ENCODE measurements at places on chromosomes 12 and 14. TPM values are rescaled to one million over a fixed set of nuclear protein-coding genes. Genes with fewer than 3 reads are reported as not detected.
A peak's percentile ranks its signal among the peaks of the same experiment; 100 is the strongest.

DNA sequence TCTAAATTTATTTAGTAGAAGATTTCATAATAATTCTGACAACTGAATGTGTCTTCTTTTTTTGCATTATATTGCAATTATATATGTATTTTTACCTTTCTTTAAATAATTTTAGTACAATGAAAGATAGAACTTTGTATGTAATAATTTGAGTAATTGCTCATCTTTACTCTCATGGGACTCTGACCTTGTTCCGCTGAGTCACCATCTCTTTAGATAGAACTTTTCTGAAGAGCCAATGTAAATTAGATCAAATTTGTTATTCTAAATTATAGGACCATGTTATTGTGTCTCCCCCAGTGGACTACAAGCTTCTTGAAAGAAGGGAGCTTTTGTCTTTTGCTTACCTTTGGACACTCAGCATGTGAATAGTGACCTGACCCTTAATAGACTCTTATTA, 96.1 kb downstream of the TRHDE start:
- no peaks in the 10 kb centered on the region for H3K4me1 ChIP-seq
- no peaks in the 10 kb centered on the region for H3K27me3 ChIP-seq
- H3K27ac ChIP-seq = no peak overlapping the region
- H3K4me3 ChIP-seq = no peak overlapping the region
- H3K36me3 ChIP-seq = no peaks in the 10 kb centered on the region
- DNase-seq = no peak

Gene PRH1
- 7.9 TPM for total RNA-seq

Gene KRT83
- not detected for total RNA-seq

- no peaks in the 10 kb centered on the region for H3K27me3 ChIP-seq
- H3K36me3 ChIP-seq = no peaks in the 10 kb centered on the region
- peaks cover 8% of the 10 kb centered on the region for H3K4me1 ChIP-seq
Measured at GRCh38 chr14:61355892-61356325, 34.5 kb downstream of the PRKCH start.

Gene MBD6
- total RNA-seq = 58.5 TPM

- no peak overlapping the region for H3K4me3 ChIP-seq
- no peaks in the 10 kb centered on the region for H3K36me3 ChIP-seq
- no peak for DNase-seq
- H3K27ac ChIP-seq = no peak overlapping the region
Measured at GRCh38 chr14:66360366-66360926, 125.7 kb upstream of the CCDC196 start.

Gene CLEC2A
- total RNA-seq = 0.84 TPM

Gene C1S
- total RNA-seq = 6.2 TPM

Gene OR10A7
- not detected for total RNA-seq

Gene FZD10
- not detected for total RNA-seq

DNA sequence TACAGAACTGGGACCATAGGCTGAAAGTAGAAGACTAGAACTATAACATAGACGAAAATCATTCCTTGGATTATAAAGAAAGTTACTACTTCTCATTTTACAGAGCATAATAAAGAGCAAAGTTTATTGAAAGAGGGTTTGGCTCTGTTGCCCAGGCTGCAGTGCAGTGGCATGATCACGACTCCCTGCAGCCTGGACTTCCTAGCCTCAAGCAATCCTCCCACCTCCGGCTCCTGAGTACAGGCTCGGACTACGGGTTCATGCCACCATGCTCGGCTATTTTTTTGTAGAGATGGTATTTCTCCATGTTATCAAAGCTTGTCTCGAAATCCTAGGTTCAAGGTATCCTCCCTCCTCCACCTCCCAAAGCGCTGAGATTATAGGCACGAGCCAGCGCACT, 190.1 kb upstream of the FOXG1 start:
- no peak overlapping the region for H3K27ac ChIP-seq
- H3K4me3 ChIP-seq = no peak overlapping the region
- H3K27me3 ChIP-seq = no peaks in the 10 kb centered on the region
- peaks cover 8% of the 10 kb centered on the region for H3K4me1 ChIP-seq
- no peak for DNase-seq
- H3K36me3 ChIP-seq = no peaks in the 10 kb centered on the region

DNA sequence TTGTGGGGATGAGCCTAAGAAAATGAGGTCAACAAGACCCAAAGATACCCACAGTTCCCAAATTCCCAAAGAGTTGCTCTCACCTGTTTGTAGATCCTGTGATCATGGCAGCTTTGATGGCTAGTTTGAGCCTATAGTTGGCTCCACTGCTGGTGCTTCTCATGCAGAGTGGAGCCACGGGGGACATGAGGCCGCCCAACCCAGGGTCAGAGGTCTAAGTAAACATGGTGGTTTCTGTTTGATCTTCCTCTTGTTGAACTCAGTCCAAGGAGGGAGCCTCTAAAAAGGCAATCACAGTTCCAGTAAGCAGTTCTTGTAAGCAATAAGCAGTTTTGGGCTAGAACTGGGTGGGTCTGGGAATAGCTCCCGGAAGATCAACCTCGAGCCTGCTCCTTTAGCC, 125.6 kb upstream of the DHRS4 start:
- DNase-seq = no peak
- no peaks in the 10 kb centered on the region for H3K36me3 ChIP-seq
- no peak overlapping the region for H3K4me3 ChIP-seq
- no peaks in the 10 kb centered on the region for H3K27me3 ChIP-seq

Gene CBX5
- 111 TPM for total RNA-seq

DNA sequence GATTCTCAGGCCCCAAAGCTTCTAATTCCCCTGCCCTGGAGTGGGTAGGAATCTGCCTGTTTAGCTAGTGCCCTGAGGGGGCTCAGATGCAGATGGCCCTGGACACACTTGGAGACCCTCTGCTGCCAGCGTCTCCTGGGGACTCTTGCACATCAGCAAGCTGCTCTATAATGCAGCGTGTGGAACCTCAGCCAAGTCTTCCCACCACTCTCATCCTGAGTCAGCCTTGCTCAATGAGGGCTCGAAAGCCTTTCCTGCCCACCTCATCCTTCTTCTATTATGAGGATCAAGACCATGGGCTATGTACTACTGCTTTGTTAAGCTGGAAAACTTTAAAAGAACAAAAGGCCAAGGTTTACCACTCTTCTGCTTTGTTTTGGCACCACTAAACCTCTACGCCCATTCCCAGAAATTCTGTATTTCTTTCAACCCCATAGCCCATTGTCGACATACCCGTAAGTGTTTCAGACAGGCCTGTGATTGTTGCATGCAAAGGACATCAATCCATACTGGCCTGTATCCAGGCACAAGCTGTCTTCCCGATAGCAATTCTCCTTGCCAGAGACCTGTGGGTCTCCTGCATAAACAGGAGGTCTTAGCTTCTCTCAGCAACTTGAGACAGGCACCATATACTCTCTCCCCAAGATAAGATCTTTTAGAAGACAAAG, 246.9 kb downstream of the DPF3 start:
- peaks cover 55% of the 10 kb centered on the region for H3K4me1 ChIP-seq
- H3K27ac ChIP-seq = peak overlapping the region; percentile 54
- H3K4me3 ChIP-seq = no peak overlapping the region
- DNase-seq = peak; percentile 90

DNA sequence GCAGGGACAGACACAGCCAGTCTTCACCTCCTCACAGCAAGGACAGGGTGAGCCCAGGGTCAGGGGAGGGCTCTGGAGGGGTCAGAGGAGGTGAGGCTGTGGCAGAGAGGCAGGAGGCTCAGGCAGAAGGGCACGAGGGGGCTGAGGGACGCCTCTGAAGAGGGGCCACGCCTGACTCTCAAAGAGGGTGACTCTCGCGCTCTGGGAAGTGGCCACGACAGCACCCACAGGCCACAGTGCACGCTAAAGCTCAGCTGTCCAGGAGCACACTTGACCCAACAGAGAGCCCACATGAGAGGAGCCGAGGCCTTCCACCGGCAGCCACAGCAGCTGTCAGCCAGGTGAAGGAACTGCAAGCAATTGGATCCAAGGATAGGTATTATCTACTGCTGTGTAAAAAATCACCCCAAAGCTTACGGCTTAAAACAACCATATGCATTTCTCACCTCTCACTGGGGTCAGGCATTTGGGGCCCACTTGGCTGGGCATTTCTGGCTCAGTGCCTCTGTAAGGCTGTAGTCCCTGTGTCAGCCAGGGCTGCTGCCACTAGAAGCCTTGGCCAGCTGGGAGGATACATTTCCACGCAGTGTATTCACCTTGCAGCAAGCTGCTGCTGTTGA, 27.8 kb downstream of the SLC6A12 start:
- no peak overlapping the region for H3K4me3 ChIP-seq
- H3K4me1 ChIP-seq = peaks cover 14% of the 10 kb centered on the region
- no peaks in the 10 kb centered on the region for H3K36me3 ChIP-seq
- no peaks in the 10 kb centered on the region for H3K27me3 ChIP-seq

Gene MIPOL1
- total RNA-seq = 11.9 TPM

DNA sequence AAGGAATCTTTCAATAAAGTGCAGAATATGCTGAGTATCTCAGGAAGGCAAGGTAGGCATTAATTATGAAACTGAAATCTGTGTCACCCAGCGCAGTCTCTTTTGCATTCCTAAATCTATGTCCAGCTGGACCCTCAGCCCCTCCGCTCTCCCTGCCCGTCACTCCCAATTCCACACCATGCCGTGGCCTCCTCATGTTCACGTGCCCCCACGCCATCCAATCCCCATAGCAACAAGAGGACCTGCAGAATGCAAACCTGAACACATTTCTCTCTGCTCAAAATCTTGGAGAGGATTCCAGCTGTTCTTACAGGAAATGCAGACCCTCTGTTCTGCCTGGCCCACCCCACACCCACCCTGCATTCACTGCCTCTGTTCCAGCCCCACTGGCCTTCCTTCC, 35.3 kb downstream of the KDM2B start:
- H3K27ac ChIP-seq = no peak overlapping the region
- no peak for DNase-seq
- no peaks in the 10 kb centered on the region for H3K27me3 ChIP-seq
- no peak overlapping the region for H3K4me3 ChIP-seq
- no peaks in the 10 kb centered on the region for H3K4me1 ChIP-seq

DNA sequence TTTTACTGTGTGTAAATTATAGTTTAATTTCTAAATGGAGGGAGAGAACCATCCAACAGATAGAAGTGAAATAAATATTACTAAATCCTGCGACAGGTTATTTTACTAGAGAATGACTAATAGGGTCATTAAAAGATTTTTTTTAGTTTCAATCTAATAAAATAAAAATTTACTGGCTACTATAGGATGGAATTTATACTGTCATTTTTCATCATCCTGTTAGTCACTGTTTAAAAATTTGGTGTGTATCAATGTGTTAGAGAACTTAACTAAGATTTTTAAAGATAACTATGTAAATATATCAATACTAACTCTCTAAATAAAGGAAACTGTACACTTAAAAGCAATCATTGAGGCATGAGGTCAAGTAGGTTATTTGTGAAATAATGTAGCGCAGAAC, 41.1 kb upstream of the CDKN3 start:
- DNase-seq = no peak
- H3K4me1 ChIP-seq = no peaks in the 10 kb centered on the region
- H3K36me3 ChIP-seq = no peaks in the 10 kb centered on the region
- no peak overlapping the region for H3K27ac ChIP-seq
- H3K27me3 ChIP-seq = no peaks in the 10 kb centered on the region

- no peak overlapping the region for H3K27ac ChIP-seq
- H3K4me3 ChIP-seq = no peak overlapping the region
- no peaks in the 10 kb centered on the region for H3K27me3 ChIP-seq
- DNase-seq = peak; percentile 2
- no peaks in the 10 kb centered on the region for H3K4me1 ChIP-seq
Measured at GRCh38 chr12:74412606-74413230, 124.9 kb upstream of the ATXN7L3B start.

Gene GZMB
- total RNA-seq = not detected

DNA sequence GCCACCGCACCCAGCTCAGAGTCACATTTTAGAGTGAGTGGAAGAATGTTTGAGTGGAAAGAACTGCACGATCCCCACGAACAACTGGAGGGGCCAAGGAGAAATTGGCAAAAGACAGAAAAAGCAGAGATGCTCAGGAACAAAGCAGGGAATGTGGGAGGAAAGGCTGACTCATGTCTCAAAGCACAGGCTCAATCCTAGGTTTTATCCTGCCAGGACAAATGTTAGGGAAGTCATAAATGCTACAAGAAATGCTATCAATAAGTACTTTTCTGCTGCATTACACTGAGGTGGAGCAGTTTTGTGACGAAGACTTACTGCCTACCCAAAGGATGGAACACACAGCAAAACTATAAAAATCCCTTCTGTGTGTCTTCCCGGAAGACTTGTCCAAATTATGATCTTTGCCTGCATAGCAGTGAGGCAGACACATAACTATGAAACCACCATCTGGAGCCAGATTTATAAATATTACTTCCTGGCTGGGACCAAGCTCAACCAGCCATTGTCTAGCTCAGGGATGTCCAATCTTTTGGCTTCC, 26.7 kb downstream of the NIN start:
- no peak overlapping the region for H3K4me3 ChIP-seq
- peaks cover 27% of the 10 kb centered on the region for H3K4me1 ChIP-seq
- DNase-seq = peak; percentile 84

- H3K36me3 ChIP-seq = no peaks in the 10 kb centered on the region
- peaks cover 2% of the 10 kb centered on the region for H3K4me1 ChIP-seq
- H3K27ac ChIP-seq = no peak overlapping the region
- peak; percentile 23 for DNase-seq
- H3K27me3 ChIP-seq = no peaks in the 10 kb centered on the region
- no peak overlapping the region for H3K4me3 ChIP-seq
Measured at GRCh38 chr14:39666386-39666785, 234.2 kb upstream of the FBXO33 start.

- H3K36me3 ChIP-seq = no peaks in the 10 kb centered on the region
- no peaks in the 10 kb centered on the region for H3K4me1 ChIP-seq
- DNase-seq = peak; percentile 8
- no peak overlapping the region for H3K4me3 ChIP-seq
Measured at GRCh38 chr12:27931390-27931789, 41.1 kb downstream of the PTHLH start.

GRCh38 chr14:60184146-60184904, 19.1 kb upstream of the DHRS7 start:
- no peaks in the 10 kb centered on the region for H3K36me3 ChIP-seq
- H3K4me1 ChIP-seq = peaks cover 2% of the 10 kb centered on the region
- no peak overlapping the region for H3K27ac ChIP-seq
- H3K27me3 ChIP-seq = no peaks in the 10 kb centered on the region
- H3K4me3 ChIP-seq = peak overlapping the region; percentile 43

DNA sequence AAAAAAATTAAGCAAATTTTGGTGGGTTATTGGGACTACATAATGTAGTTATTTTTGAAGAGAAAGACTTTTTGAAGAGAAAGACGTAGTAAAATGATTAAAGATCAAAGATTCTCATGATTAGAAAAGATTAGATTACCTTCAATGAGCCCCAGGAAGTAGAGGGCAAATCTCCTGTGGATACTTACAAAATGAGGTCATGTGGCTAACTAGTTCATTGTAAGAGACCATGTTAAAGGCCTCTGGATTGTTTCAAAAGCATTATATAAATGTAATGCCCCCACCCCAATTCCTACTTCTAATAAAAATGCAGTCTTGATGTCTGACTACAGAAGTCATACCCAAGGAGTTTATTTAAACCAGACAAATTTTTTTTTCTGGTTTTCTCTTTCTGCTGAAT, 93.3 kb downstream of the ERGIC2 start:
- no peak overlapping the region for H3K4me3 ChIP-seq
- peaks cover 14% of the 10 kb centered on the region for H3K4me1 ChIP-seq
- no peaks in the 10 kb centered on the region for H3K36me3 ChIP-seq
- H3K27ac ChIP-seq = no peak overlapping the region
- no peak for DNase-seq
